Bone marrow (tissue), 2 donors: ENCODE measurements at places on chromosomes 12 and 14.

GRCh38 chr14:60356906-60357550 is 108.0 kb downstream of the PPM1A start:
- no peak for DNase-seq

DNA sequence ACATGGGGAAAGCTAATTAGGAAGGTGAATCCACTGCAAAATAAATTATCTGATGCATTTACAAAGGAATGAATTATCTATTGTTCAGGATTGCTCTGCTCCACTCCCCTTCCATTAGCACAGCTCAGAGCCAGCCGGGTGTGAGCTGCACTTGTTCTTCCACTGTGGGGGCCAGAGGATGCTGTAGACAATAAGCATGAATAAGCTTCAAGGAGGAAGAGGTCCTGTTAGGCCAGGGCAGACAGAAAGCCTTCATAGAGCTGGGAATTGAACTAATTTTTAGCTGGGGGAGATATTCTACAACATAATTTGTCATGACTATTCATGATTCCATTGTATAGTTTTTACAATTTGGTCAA is 137.6 kb upstream of the MAX start:
- DNase-seq = no peak

- DNase-seq = no peak
Measured at GRCh38 chr12:20482491-20483054, 114.2 kb downstream of the PDE3A start.

DNA sequence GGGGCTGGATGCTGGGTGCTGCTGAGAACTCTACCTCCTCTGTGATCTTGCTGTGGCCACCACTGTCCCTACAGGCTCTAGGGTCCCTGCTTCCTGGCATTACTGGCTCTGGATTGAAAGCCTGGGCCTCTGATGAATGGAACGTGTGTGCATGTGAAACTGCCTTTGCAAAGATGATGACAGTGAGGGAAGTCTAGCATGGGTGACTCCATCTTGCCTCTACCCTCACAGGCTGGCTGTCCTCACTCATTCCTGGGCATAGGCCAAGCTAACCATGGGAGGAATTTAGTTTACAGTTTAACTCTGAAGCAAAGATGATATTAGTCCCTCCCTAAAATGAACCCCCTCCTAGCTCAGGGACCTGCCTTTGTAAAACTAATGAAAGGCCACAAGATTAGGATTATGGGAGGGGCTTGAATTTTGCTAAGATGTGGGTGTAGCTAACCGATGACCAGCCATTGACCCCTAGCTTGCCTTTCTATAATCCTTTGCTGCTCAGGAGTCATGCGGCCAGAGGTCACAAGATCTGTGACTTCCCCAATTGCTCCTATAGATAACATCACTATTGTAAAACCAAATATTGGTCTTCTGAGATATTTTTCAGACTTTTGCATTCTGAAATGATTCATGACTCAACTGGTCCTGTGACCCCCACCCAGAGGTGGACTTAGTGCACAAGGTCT is 2.2 kb upstream of the C1S start:
- DNase-seq = no peak
